Astrocyte of the hippocampus (primary cell): ENCODE measurements at places on chromosomes 5 and 9.

GRCh38 chr9:122332083-122332482 is 38.7 kb upstream of the PTGS1 start:
- no peak for DNase-seq

DNA sequence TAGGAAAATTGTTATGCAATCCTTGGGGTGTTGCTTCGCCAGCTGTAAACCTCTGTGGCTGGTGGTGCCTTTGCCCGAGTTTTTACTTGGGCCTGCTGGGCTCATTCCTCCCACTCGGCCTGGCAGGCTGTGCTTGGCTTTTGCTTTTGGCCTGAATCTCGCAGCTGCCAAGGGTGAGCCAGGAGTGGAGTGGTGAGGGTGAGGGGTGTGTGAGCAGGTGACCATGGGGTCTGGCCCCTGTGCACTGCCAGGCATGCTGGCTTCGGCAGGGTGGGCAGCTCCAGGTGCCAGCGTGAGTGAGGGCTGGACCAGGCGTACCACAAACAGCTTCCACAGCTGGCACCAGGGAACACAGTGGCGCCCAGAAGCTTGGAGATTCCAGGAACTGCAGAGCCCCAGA is 12.6 kb upstream of the DHFR start:
- DNase-seq, result no peak

- DNase-seq, result no peak
Measured at GRCh38 chr5:77936365-77936693, 160.2 kb upstream of the TBCA start.

DNA sequence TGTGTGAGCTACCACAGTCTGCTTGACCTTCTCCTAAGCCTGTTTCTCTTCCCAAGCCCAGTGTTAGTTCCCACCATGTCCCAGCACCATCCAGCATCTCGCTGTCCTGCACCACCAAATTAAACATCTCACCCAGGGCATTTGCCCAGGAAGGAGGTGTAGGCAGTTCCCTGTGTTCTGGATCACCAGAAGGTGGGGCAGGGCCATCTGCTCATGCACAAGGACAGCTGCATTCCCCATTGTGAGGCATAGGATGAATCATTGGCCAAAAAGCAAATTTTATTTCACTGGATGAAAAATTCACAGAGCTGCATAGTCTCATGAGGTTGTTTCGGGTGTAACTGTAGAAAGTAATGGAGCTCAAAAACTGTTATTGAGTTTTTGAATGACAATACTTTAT is 89.5 kb upstream of the GRIA1 start:
- DNase-seq, result no peak

DNA sequence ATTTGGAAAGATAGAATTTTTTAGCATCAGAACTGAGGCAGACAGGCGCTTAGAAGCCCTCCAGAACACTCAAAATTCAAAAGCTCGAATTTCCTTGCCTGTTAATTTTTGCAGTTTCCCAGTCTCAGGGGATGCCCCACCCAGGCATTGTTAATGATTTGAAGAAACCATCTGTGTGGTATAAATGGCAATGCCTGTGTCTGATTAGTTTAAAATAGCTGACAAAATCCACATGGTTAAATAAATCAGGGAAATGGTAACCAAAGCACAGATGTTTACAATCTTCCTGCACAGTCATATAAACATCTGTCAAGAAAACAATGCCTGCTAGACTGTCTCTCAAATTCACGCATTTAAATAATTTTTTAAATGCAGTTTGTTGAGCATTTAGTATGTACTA is 185.2 kb upstream of the RGMB start:
- DNase-seq, result no peak

DNA sequence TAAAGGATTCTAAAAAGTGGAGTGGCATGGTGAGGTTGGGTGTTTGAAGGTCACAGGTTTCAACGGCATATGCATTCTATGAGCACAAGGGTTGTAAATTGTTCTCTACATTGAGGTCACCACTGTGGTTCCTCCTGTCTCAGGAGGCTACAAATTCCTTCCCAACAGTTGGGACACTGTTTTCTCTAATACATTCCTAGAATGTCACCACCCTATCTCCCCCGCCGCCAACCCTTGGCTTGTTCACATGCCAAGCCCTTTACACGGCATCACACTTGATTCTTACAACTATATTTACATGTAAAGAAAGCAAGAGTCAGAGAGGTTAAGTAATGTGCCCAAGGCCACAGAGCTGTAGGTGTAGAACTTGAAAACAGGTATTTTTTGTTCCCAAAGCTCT is 315.1 kb downstream of the RAB3C start:
- DNase-seq, result no peak
